ENCODE measurements at places on chromosomes 3 and 15. TPM values are rescaled to one million over a fixed set of nuclear protein-coding genes. Genes with fewer than 3 reads are reported as not detected.

GRCh38 chr3:46163556-46164041 lies 44.5 kb downstream of the CCR1 start:
- DNase-seq = peak; percentile 76

DNA sequence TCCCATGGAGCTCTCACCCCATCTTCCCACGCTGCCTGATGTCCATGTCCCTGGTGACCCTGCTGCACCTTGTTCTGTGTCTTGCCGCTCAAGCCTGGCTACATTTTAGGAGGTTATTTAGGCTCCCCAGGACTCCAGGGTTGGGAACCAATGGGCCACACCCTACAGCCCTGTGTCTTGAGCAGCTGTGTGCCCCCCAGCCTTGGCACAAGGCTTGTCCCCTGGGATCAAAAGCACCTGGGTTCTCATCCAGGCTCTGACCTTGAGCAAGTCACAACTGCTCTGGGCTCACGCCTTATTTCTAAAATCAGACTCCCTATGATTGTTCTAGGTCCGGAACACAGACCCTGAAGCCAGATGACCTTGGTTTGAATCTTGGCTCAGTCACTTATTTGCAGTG lies 14.1 kb downstream of the SPSB4 start:
- DNase-seq = no peak

- no peak for DNase-seq
Observed at GRCh38 chr3:133069556-133070286, 31.5 kb downstream of the TMEM108 start.

DNA sequence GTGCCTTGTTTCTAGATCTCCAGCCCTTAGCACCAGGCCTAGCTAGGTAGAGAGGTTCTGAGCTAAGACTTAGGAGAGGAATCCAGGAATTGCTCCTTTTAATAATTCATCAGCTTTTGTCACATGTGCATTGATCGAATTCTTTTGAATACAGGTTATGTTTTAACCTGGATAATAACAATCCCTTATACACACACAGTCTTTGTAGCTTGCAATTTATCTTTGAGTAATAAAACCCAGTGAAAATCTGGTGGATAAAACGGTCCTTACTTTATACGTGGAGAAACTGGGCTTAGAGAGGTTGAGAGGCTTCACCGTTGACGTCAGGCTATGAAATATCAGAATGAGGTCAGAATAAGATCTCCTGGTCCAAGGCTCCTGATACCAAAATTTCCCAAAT lies 7.2 kb upstream of the SCN10A start:
- no peak for DNase-seq

GRCh38 chr3:46213201-46213600 lies 5.1 kb upstream of the CCR1 start:
- DNase-seq = no peak

- no peak for DNase-seq
Observed at GRCh38 chr15:58865425-58865880, 68.0 kb downstream of the SLTM start.

DNA sequence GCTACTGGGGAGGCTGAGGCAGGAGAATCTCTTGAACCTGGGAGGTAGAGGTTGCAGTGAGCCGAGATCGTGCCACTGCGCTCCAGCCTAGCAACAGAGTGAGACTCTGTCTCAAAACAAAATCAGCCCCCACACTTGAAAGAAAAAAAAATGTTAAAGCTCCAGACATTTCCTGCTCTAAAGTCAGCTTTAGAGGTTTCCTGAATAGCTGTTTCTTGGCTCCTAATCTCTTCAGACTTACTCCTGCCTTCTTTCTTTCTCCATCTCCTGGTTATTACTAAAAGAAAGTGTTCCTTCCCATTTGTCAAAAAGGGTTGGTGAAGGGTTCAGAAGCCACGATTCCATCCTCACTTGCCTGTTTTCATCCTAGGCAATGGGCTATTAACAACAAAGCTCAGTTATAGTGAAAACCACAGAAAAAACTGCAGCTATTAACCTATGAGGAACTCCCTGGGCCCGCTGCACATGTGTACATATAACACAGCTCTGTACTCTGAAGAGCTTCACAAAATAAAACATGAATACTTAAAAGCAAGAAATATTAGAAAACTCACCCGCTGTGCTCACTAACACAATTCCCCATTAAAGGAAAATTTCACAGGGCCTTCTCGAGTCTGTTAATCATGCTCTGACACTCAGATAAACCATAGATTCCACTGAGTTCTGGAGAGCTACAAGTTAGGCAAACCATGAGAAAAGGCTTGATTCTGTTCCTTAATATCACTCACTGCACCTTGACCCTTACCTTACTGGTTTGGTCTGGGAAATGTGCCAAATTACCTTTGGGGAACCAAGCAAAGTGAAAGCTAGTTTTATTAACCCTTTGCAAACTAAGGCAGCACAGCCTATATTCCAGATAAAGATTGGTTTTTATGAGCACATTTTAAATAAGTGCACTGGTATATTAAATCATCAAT lies 89.9 kb upstream of the TSPAN3 start:
- no peak for DNase-seq

DNA sequence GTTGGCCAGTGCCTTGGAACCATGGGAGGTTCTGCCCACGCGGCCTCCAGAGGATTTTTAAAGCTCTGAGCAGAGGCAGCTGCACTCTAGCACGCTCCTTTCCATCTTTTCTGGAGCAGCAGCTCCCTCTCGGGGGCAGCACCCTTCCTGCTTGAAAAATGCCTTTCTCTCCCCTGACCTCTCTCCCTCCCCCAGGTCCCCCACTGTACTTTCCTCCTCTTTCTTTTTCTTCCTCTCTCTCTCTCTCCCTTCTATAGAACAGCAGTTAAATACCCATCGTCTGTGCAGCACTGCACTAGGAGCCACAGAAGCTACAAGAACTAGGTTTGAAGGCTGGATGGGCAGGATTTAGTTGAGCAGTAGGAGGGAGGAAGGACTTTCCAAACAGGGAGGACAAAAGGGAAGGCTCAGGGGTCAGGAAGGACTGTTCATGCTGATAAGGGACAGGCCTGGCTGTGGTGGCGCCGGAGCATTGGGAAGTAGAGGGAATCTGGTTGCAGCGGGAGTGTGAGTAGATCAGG lies 4.4 kb downstream of the ALPK3 start:
- DNase-seq = no peak

DNA sequence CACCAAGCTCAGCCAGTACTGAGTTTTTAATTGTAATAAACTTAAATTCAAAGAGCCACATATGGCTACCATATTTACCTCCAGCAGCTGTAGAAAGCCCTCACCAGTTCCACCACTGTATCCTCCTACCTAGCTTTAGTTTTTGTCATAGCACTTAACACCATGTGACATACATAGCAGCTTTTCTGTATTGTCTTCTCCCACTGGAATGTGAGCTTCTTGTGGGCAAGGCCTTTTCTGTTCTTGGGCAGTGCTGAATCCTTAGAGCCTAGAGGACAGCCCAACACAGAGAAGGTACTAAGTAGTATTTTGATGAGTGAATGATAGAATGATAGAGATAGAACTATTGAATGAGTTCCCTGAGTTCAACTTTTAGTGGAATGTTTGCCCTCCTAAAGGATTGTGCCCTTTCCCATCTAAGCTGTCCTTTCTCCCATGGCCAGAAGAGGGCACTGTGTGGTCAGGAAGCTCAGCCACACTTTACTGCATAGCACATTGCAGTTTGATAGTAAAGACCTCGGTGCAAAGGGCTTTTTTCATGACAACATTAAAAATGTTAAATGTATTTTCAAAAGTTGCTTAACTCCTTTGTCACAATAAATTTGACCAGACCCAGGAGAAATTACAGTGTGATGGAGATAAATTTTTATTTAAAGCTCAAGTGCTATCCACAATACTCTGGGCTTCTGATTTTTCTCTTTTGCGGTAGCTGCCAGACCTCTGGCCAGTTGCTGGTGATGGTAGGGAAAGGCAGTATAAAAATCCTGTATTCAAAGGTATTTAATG lies 115.8 kb downstream of the GHSR start:
- DNase-seq = peak; percentile 37

Gene PLA2G4B
- 5.5 TPM for polyA plus RNA-seq
